Stimulated activated CD8-positive, alpha-beta memory T cell treated with anti-CD3 and anti-CD28 coated beads, Interleukin-7, amount 100 ng/mL, for 4 hours (primary cell): ENCODE measurements at places on chromosomes 7 and 10.

DNA sequence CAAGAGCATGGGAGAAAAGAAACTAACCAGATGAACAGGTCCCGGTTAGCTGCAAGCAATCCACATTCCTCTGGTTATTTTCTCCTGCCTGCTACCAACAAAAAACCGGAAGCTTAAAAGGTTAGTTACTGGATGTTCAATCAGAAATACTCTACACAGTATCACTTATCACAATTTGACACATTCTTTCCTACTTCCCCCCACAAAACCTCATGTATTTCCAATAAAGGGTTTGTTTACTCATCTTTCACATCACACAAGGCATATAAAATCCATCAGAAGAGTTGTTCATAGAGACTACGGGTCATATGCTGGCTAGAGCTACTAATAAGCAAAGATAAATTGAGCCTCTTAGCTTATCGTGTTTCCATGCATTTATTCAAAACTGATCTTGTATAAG, 4.8 kb downstream of the SLC25A28 start:
- no peak for DNase-seq

- no peak for DNase-seq
Observed at GRCh38 chr10:110278562-110279406, 25.9 kb downstream of the SMNDC1 start.

DNA sequence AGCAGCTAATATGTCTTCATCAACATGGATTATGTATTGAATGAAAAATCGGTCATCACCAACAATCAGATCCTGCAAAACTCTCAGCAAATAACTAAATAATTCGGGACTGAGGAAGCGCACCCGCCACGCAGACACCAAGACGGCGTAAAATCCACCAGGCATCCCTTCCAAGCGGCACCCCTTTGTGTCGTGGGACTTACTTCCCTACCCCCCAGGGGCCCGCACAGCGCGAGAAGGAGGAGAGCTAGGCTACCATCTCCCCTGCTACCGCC, 721 bp downstream of the ARL3 start:
- DNase-seq, result no peak

DNA sequence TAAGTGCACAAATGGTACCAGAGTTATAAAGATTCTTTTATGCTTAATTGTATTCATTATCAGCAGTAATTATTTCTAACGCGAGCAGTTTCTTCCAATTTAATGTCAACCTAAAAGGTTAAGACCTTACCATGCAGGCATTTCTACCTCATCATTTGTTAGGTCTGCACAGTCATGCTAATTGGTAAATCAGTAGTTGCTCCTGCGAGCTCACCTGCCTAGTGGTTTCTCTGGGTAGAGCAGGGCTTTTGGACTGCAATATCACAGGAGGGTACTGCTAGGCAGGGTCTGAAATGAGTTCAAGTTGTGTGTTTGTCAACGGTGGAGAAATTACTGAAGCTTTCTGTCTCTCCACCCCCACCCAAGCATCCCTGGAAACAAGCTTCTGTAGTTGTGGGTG, 558.5 kb upstream of the MGMT start:
- DNase-seq, result no peak

DNA sequence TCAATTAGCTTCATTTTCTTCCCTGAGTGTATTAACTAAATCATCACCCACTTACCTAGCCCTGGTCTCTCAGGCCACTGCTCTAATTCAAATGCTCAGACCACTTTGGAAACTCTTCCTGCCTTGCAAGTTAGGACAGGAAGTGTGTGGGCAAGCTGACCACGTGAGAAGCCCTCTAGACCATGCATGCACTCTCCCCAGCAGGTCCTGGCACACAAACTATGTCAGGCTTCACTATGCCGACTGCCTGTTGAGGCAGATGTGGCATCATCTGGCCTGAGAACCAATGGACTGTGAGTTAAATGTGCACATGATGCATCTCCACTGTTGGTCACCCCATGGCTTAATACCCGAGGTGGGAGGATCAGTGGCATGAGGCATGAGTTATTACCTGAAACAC, 439.6 kb downstream of the GRID1 start:
- DNase-seq, result no peak

DNA sequence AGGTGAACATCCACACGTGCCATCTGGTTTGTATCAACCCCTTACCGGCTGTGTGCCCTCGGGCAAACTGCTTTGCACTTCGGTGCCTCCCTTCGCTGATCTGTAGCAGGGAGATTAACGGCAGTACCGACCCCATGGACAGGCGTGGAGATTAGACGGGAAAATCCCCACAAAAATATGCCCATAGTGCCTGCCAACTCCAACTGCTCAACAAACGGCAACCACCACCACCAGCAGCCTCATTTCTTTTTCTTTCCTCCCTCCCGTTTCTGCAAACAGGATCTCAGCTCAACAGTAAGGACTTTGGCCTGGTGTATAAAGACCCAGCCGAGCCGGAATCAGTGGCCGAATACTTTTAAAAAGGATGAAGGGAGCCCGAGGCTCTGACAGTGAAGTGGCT, 31.0 kb downstream of the CHST15 start:
- DNase-seq, result no peak

- no peak for DNase-seq
Observed at GRCh38 chr7:150503581-150503980, 11.1 kb upstream of the GIMAP7 start.

DNA sequence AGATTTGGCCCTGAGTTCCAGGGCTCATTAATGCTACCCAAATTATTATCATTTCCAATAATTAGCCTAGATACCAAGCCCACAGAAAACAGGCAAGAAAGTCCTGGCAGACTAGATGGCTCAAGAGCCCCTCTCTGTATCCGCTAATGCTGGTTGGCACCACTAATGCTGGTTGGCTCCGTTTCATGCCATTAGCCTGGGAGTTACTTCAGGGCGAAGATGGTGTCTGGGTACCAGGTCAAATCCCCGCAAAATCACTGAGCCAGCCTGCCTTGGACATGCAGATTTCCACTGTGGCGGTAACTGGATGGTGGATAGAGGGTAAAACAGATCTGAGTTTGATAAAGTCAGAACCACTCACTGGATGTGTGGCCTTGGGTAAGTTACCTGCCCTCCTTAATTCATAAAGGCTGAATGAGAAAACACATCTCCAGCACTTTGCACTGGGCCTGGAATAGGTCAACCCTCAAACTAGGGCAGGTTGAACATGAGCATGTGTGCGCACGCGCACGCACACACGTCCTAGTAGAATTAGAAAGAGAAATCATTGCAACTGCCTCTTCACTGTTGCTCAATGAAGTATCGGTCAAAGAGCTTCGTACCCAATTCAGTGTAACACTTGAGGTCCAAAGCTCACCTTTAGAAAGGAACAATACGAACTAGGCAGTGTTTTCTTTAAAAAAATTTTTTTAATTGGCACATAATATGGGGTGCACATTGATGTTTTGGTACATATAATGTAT, 91.5 kb downstream of the PRPF18 start:
- no peak for DNase-seq

DNA sequence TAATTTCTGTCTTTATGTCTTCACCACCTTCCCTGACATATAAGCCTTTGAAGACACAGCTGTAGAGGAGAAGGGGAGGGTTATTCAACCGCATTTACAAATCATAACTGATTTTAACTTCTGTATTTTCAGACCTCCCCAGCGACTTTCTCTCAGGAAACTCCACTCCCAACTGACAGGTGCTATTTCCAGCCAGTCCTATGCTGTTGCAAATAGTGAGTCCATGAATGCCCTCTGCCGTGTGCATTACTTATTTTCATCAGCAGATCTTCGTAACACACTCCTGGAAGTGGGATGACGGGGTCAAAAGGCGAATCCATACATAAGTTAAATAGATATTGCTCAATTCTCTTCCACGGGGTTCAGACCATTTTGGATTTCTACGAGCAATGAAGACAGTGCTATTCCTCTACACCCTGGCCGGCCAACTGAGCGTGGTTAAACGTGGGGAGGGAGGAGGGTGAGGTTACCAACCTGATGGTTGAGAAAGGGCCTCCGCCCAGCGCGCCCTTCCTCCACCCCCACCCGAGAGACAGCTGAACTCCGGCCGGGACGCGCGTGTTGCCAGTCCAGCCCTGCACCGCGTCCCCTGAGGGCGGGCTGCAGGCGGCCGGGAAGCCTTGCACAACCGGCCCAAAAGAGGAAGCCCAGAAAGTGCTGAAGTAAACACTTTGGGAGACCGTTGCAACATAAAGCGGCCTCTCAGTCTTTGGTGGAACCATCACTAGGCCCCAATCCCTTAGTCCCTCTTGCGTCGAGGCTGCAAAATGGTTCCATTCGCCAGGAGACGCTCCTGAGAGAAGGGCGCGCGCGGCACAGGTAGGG, at the start of gene APBB1IP:
Gene APBB1IP, plus strand, starts transcription at position 705 of the 825 bp plus-strand sequence. CDS start 53,986 bp downstream, outside the sequence.
- DNase-seq, result peak; percentile 43

DNA sequence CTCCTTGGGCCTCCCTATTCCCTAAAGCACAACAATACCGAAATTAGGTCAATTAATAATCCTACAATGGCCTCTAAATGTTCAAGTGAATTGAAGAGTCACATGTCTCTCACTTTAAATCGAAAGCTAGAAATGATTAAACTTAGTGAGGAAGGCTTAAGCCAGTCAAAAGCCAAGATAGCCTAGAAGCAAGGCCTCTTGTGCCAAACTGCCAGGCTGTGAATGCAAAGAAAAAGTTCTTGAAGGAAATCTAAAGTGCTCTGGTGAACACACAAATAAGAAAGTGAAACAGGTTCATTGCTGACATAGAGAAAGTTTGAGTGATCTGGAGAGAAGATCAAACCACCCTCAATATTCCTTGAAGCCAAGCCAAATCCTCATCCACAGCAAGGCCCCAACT, 57.2 kb downstream of the SLC29A4 start:
- no peak for DNase-seq

- no peak for DNase-seq
Observed at GRCh38 chr10:47311193-47311931, 10.9 kb upstream of the GDF2 start.

DNA sequence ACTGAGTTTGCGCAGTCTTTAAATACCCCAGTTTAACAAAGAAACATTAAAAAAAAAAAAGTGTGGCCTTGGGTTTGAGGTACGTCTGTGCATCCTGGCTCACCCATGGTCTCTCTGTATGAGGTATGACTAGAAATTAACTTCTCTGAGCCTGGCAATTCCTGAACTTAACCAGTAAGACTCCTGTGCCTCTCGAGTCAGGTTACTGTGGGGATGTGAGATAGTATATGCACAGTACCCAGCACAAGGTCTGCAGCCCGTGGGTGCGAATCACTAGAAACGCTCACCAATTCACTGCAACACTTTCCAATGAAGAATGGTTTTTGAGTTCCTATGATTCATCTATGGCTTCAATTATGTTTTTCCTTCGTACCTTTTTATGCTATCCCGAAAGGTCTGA, 149.9 kb downstream of the SFMBT2 start:
- DNase-seq, result no peak

DNA sequence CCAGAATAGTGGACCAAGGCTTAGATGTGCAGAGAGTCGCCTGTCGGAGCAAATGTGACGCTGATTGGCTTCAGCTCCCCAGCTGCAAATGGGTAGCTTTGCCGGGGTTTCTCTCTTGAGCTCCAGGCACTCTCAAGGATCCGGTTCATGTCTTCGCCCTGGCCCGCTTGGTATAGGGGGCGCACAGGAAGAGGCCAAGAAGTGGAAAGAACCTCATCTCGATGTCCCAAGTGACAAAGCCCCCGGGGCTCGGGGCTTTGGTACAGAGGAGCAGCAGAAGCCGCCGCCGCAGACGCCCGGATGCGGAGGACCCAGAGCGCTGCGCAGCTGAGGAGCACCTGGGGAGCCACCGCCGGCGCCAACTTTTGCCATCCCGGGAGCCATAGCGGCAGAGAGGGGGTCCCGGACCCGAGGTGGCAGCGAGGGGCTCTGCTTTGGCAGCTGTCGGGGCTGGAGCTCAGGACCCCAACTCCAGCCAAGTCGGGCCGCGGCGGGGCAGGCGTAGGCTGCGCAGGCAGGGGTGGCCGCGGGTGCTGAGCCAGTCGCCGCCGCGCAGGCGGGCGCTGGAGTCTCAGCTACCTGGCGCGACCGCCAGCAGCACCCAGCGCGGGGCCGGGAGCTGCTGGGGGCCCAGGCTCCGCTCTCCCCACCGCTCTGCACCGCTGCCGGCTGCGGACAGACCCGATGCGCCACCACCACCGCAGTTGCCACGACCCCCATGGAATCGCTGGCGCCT, 466.6 kb downstream of the XPNPEP1 start:
- no peak for DNase-seq

DNA sequence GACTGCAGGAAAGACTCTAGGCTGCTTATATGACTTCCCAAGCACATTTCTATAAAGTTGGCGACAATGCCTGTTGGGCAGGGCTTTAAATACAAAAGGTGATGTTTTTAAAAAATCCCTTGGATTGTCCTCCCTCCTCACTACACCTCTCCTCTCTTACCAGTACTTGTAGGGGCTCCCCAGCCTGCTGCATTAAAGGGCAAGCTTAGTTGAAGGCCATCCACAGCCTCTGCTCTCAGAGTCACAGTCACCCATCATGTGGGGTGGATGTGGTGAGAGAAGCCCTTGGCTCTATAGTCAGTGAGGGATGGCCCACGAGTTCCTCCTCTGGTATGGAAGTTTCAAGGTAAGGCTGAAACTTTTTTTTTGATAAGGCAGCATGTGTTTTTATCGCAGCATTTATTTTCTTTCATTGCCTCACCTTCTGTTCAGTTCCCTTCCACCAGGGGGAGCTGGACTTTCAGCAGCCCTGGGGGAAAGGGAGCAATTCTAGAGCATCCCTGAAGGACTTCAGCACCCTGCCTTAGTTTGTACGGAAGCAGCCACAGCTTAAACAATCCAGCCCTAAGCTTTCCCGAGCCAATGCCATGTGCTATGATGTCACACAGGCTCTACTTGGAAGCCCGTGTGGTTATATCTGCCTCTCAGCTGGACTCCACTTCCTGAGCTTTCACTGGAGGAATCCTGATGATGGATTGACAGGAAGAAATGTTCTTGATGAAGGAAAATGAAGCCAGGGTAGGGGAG, 131.9 kb downstream of the CALCR start:
- DNase-seq, result no peak

GRCh38 chr7:114481999-114482398, 67.4 kb downstream of the FOXP2 start:
- no peak for DNase-seq

GRCh38 chr10:1168763-1169162, 112.6 kb downstream of the WDR37 start:
- DNase-seq, result no peak

- DNase-seq, result no peak
Observed at GRCh38 chr10:62231805-62232204, 36.8 kb downstream of the RTKN2 start.

DNA sequence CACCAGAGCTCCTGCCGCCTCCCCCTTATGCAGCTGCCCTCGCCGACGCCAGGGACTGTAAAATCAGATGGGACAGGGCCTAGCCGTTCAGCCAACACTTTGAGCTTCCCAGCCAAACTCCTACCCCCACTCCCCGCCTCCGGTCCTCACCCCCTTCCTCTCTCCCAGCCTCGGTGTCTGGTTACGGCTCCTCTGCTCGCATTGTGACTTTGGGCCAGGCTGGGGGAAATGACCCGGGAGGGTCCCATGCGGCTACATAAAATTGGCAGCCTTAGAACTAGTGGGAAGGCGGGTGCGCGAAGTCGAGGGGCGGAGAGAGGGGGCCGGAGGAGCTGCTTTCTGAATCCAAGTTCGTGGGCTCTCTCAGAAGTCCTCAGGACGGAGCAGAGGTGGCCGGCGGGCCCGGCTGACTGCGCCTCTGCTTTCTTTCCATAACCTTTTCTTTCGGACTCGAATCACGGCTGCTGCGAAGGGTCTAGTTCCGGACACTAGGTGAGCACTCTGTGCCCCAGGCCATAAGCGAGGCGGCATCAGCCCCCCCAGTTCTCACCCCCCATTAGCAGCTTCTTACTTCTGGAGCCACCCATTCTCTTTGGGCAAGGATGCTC, at the start of gene KAZALD1:
Gene KAZALD1, plus strand, starts transcription at position 366 of the 608 bp plus-strand sequence. CDS start 604 bp downstream, outside the sequence.
- no peak for DNase-seq

GRCh38 chr10:28939281-28940157, 262.2 kb downstream of the BAMBI start:
- no peak for DNase-seq
